ENCODE measurements at places on chromosomes 11 and 22.

DNA sequence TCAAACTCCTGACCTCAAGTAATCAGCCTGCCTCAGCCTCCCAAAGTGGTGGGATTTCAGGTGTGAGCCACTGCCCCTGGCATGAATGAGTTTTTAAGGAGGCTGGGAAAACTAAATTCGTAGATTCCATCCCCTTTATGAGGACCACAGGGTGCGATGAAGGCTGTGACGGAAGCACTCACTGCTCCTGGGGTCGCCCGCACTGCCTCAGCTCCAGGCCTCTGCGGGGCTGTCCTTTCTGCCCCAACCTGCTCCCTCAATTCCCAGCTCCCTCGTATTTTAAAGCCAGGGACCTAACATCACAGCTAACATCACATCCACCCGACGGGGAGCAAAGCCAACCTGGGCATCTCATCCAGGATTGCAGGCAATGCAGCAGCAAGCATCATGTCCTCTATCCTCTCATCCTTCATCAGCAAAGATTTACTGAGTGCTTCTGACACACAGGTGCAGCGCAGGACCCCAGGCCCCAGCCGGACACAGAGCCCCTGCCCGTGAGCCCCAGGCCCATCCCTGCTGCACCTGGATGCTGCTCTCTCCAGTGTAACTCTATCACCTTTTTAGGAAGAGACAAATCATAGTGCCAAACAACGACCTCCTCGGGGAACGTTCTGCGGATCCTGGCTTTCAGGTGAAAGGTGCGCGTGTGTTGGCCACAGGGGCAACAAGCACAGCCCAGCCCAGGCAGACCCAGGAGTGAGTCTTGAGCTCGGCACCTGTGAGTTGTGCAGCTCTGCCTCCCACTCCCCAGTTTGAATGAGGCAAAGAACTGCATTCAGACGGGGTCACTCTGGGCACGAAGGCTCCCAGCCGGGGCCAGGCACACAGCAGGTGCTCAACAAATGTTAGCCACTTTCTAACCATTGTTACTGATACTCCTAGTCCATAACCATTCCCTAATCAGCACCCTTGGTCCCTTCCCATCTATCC lies 134.3 kb downstream of the CRYBB2 start:
- DNase-seq = no peak

DNA sequence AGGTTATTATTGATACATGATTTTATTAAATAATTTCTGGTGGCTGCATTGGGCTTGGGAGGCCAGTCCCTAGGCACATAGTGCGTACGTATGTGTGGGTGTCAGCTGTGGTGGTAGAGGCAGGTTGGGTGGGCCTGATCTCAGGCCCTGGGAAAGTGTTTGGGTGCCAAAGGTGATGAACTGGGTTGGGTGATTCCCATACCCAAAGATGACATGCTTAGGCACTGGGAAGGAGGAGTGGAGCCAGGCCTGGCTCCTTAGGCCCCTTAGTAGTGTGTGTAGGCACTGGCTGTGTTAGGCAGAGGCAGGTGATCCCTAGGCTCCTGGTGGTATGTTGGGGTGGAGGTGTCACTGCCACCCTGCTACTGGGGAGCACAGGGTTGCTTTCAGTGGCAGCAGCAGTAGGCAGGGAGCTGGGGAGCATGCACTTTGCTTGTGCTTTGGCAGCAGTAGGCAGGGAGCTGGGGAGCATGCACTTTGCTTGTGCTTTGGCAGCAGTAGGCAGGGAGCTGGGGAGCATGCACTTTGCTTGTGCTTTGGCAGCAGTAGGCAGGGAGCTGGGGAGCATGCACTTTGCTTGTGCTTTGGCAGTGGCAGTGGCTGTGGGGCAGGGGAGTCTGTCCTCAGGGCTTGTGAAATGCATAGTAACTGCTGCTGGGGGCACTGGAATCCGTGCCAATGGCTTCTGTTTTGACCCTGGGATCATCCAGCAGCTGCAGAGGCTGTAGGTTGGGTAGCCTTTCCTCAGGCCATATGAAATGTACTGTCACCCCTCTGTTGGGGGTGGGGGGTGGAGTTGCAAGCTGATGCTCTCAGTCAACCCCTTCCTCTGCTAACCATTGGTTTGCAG lies 84.4 kb downstream of the RRM1 start:
- no peak for DNase-seq

- no peak for DNase-seq
These were observed 61.1 kb downstream of the FDX1 start for GRCh38 chr11:110490886-110491285.

DNA sequence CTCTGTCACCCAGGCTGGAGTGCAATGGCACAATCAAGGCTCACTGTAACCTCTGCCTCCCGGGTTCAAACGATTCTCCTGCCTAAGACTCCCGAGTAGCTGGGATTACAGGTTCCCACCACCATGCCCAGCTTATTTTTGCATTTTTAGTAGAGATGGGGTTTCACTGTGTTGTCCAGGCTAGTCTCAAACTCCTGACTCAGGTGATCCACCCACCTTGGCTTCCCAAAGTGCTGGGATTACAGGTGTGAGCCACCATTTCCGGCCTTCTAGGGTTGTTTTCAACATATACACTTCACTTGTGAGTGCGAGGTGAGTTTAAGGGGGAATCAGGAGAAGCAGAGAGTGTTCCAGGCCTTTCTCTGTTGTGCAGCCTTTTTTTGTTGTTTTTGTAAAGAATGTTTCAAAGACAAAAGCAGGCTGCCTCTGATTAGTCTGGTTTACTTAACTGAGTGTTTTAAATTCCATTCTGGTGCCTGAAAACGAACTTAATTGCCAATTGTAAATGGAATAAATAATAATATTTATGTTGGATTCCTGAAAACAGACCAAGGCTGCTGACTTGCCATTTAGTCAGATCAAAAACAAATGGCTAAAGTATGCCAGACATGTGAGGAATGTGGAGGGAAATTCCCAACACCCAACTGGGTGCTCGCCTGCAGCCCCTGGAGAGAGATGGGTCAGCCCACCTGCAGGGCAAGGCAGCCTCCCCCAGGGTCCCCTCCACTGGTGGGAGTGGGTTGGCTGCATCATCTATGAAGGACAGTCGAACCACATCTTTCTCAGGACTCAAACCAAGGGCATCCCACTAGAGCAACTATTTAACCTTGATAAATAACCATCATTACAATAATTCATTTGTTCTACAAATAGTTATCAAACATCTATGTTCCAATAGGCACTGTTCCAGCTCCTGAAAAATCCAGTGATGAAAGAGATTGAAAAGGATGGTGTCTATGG lies 4.6 kb upstream of the RANGAP1 start:
- DNase-seq = no peak

- DNase-seq = no peak
These were observed 274.7 kb downstream of the NXPE2 start for GRCh38 chr11:114953039-114953438.

- DNase-seq = no peak
These were observed 68.1 kb upstream of the RASD2 start for GRCh38 chr22:35472488-35472887.

- no peak for DNase-seq
These were observed 959 bp downstream of the JOSD1 start for GRCh38 chr22:38699784-38700183.

DNA sequence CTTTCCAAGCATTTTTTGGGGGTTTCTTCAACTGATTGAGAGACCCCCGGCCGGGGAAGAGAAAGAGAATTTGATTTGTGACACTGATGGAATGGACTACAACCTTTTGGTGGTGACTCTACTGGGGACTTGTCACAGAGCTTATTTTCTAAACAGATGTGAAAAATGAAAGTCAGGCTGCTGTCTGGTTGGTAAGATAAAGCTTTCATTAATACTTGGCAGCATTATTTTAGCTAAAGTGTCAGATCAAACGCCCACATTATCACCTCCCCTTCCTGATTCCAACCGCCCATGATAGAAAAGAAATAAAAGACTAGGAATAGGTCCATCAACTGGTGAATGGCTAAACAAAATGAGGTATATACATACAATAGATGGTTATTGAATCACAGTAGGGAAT lies 45.6 kb upstream of the EHF start:
- DNase-seq = no peak

- DNase-seq = no peak
These were observed 36.6 kb downstream of the ZBTB44 start for GRCh38 chr11:130278151-130278550.

GRCh38 chr11:64546600-64546999 lies 44.4 kb upstream of the SLC22A12 start:
- DNase-seq = no peak

DNA sequence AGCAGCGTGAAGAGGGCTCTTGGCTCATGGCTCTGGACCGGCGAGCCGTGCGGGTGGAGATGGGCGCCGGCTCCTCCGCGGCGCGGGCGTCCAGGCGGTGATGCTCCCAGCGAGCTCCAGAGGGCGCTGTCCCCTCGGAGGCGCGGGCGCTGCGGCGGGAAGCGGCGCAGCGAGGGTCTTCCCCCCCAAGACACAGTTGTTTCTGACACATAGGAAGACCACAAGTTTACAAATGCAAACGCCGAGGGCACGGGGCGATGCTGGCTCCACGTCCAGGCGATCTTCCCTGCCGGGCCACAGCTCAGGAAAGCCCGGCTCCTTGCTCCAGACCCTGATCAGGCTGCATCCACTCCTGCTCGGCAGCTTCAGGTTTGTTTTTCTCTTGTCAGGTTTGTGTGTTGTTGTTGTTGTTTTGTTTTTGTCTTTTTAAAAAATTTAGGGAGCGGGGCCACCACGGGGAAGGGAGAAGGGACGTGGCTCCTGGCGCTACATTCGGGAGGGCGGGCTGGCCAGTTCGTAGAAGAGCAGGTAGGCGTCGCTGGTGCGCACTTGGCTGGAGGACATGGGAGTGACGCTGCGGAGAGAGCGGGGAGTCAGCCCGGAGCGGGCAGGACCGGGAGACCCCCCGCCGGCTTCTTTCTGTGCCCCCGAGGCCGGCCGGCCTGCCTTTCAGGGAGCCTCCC lies 10.0 kb upstream of the MFRP start:
- DNase-seq = no peak

DNA sequence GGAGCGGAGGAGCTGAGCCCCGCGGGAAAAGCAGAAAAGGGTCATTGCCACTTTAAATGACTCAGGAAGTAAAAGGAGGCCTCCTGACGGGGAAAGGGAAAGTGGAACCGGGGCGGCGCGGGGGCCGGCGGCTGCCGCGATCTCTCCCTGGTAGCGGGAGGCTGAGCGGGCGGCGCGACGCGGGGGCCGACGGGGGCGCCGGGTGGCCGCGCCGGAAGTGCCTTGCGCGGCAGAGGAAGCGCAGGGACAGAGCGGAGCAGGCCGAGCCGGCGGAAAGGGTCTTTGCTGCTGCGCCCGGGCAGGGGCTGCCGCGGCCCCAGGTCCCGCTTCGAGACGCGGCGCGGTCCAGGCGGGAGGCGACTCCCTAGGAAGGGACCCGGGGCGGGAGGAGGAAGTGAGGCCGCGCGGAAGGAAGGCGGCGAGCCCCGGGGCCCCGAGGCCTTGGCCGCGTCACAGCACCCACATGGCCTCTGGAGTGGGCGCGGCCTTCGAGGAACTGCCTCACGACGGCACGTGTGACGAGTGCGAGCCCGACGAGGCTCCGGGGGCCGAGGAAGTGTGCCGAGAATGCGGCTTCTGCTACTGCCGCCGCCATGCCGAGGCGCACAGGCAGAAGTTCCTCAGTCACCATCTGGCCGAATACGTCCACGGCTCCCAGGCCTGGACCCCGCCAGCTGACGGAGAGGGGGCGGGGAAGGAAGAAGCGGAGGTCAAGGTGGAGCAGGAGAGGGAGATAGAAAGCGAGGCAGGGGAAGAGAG lies at the start of gene TRIM44:
Gene TRIM44 (plus strand): TSS at position 127 of the 759 bp plus-strand sequence. CDS start 337 bp downstream, at position 464.
- peak; percentile 14 for DNase-seq

GRCh38 chr11:73312851-73313327 lies 4.8 kb downstream of the ARHGEF17 start:
- no peak for DNase-seq

DNA sequence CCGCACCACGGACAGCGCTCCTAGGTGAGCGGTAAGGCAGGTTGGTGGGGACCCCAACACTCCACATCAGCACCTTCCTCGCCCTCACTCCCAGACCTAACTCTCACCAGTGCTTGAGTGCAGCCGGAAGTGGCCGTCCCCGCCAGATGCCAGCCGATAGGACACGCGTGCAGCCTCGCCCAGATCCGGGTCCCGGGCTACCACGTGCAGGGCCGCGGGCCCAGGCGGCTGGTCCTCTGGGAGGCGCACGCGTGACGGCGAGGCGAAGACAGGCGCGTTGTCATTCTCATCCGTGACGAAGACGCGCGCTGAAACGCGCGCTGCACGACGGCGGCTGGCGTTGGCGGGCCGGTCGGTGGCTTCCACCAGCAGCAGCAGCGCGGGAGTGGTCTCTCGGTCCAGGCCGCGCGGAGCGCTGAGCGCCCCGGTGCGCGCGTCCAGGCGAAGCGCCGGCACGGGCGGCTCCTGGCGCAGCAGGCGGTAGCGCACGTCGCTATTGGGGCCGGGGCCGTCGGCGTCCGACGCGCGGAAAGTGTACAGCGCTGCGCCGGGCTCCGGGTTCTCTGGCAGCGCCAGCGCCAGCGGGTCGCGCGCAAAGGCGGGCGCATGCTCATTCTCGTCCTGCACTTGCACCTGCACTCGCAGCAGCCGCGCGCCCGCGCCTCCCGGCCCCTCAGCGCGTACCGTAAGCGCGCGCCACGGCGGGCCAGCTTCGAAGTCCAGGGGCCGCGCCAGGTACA lies 10.8 kb upstream of the TPP1 start:
- DNase-seq = no peak

DNA sequence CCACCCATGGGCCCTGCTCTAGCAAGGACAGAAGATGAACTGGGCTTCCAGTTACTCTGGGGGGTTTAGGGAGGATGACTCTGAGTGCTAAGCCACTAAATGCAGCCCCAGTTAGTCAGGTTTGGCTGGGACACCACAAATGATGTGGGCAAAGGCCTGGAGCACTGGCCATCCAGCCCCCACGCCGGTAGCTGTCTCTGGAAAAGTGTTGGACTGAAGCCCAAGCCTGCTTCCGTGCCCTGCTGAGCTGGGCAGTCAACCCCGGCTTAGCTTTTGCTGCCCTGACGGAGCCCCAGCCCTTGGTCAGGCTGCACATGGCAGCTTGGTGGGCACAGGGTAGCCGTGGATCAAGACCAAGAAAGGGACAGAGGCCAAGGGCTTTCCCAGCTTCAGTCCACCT lies 5.7 kb upstream of the GSTP1 start:
- DNase-seq = no peak

GRCh38 chr22:40178417-40179409 lies 988 bp downstream of the TNRC6B start:
- peak; percentile 52 for DNase-seq

- DNase-seq = no peak
These were observed 165.8 kb upstream of the NARS2 start for GRCh38 chr11:78740199-78741071.

DNA sequence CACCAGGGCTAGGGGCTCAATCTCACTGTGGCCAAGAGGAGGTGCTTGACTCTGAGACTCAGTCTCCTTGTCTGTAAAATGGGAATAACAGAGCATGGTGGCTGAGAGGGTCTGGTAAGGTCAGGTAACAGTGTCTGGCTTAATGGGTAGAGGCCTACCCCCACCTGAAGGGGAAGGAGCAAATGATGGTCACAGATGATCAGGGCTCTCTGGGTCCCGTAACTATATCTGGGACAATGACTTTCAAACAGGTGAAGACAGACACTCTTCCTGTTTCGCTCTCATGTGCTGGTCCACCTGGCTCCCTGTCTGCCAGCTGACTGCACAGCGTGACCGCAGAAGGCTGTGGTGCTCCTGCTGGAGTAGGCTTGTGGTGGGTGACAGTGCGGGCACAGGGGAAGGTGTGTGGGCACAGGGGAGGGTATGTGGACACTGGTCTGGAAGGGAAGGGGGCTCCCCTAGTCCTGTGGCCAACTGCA lies 4.0 kb downstream of the A4GALT start:
- no peak for DNase-seq

- DNase-seq = no peak
These were observed 657 bp downstream of the ELMOD1 start for GRCh38 chr11:107591378-107592230.

GRCh38 chr11:36122671-36123070 lies 166.6 kb downstream of the COMMD9 start:
- DNase-seq = no peak

GRCh38 chr11:129018991-129019390 lies 76.3 kb upstream of the TP53AIP1 start:
- DNase-seq = no peak
